ENCODE measurements at places on chromosomes 7 and 10.

GRCh38 chr10:13614530-13615332 is 28.0 kb downstream of the PRPF18 start:
- DNase-seq, result no peak

DNA sequence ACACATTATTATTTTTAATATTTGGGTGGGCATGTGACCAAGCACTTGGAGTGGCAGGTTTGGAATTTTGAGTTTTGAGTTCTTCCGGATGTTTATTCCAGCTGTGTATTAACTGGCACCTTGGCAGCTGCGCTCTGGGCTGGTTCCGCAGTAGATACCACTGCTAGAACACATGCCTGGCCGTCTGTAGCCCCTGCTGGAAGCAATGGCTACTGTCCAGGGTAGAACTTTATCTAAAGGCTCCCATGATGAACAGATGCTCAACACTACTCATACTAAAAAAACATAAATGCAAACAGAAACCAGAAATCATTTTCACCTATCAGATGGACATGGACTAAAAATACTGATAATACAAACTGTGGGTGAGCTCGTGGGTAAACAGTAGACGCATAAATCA is 19.4 kb upstream of the SH3PXD2A start:
- no peak for DNase-seq

GRCh38 chr10:95273393-95274312 is 17.1 kb downstream of the PDLIM1 start:
- no peak for DNase-seq

DNA sequence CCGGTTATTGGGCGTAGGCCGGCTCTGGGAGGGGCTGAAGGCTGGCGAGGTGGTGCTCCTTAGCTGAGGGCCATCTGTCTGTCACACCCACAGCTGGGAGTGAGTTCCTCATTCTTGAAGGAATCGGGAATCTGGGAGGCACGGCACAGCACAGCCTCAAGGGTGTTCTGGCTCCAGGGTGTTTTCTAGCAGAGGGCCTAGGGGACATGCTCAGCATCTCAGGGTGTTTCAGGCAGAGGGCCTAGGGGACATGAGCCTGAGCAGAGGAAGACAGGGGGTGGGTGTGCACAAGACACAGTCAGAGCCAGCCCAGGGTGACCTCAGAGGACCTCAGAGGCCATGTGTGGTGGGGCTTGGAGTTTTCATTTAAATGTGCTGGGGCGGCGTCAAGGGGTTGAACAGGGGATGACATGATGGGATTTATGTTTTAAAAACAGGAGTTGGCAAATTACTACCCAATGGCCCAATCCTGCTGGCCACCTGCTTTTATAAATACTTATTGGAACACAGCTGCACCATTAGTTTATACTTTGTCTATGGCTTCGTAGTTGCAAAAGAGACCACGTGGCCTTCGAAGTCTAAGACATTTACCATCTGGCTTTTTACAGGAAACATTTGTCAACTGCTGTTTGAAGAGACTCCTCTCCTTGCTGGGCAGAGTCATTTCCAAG is 121.6 kb downstream of the PRKAG2 start:
- no peak for DNase-seq

DNA sequence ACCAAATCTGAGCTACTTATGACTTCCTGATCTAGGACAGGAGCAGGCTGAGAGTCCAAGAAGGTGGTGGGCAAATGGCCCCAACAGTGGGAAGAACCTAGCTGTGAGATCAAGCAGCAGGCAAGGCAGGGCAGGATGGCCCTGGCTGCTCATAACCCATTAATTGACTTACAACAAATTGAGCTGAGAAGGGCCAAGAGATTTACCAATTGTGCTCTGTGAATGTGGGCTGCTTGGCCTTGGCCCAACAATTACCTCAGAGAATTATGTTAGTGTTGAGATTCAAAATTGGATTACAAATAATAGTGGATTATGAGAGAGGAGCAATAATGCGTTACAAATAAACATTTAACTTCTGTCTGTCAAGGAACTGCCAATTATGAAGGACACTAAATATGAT is 956.5 kb downstream of the KCNMA1 start:
- DNase-seq, result no peak

DNA sequence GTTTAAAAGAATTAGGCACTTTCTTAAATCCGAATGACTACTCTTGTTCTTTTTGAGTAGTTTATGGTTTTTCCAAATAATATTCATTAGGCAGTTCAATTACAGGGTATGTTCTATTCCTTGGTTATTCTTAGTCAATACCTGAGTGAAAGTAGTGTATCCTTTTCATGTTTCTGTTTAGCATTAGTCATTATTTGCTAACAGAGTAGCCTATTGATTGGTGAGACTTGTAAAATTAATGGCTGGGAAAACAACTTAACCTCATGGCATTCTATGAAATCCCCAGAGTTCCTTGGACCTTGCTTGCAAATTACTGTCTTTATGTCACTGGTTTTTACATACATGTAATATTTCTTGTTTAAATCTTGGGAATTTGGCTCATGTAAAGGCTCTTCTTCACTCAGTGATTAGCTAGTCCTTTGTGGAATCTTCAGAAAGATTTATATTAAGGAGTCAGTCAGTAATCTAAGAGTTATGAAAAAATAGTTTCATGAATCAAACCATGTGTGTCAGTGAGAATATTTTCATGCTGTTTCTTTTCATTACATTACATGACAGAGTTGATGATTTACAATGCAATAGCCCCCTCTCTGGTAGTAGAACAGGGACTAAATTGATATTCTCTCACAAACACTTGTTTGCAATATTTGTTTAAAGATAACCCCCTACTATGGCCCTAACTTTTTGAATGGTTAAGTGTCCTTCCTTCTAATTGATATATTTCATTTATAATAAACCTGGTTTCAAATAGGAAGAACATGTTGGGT is 81.5 kb upstream of the LRRTM3 start:
- no peak for DNase-seq

DNA sequence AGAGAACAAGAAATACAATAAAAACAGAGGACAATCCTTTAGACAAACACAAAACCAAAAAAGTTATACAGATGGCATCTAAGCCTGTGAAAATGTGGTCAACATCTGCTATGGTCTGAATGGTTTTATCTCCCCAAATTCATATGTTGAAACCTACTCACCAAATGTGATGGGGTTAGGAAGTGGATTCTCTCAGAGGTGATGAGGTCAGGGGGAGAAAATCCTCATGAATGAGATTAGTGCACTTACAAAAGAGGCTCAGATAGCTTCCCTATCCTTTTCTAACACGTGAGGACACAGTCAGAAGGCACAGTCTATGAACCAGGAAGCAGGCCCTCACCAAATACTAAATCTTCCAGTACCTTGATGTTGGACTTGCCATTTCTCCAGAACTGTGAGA is 147.8 kb upstream of the GPR22 start:
- DNase-seq, result no peak

- no peak for DNase-seq
Measured at GRCh38 chr10:8233832-8234259, 179.4 kb downstream of the GATA3 start.

GRCh38 chr10:16632996-16633395 is 111.3 kb upstream of the C1QL3 start:
- DNase-seq, result no peak

- DNase-seq, result peak; percentile 76
Measured at GRCh38 chr7:26201247-26202018, at the start of gene CBX3. CBX3 (plus strand) TSS chr7:26201745; CDS start chr7:26202999, 1,254 bp downstream.

- no peak for DNase-seq
Measured at GRCh38 chr7:35725280-35725680, 30.3 kb upstream of the HERPUD2 start.

- DNase-seq, result no peak
Measured at GRCh38 chr10:44390585-44391072, 5.7 kb upstream of the CXCL12 start.

GRCh38 chr10:107340326-107340725 is 175.8 kb upstream of the SORCS1 start:
- no peak for DNase-seq

- DNase-seq, result no peak
Measured at GRCh38 chr10:77417806-77418640, 219.6 kb downstream of the KCNMA1 start.

DNA sequence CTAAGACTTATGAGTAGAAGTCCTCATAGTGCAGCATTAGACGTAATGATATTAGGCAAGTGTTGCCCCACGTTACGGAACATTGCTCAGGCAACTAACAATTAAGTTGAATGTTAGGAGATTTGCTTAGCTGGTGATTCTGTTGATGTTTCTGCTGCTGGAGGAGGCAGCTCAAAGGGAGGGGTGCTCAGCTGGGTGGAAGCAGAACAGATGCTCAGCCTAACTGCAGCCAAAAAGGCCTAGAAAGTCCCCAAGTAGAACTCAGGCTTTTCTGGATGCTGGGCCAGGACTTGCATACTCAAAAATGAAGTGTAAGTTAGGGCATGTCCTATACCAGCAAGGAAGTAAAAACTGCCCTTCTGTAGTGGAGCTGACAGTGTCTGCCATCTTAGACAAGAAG is 201.4 kb downstream of the ADRA2A start:
- DNase-seq, result no peak

- no peak for DNase-seq
Measured at GRCh38 chr7:6416516-6417145, 31.1 kb downstream of the DAGLB start.

DNA sequence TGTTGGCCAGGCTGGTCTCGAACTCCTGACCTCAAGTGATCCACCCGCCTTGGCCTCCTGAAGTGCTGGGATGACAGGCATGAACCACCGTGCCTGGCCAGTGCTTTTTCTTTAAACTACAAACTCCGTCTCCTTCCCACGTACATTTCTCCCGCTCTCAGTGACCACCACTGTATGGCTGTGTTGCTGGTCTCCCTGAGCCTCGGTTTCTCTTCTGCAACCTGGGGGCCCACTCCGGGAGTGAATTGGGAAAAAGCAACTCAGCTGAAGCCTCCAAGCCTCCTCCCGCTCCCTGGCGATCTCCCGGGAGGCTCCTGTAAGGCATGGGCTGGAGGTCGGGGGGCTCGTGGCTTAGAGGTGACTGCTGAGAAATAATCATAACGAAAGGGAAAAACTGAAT is 136.3 kb downstream of the ELFN1 start:
- DNase-seq, result no peak

- DNase-seq, result no peak
Measured at GRCh38 chr10:100637785-100638184, 102.0 kb downstream of the HIF1AN start.

DNA sequence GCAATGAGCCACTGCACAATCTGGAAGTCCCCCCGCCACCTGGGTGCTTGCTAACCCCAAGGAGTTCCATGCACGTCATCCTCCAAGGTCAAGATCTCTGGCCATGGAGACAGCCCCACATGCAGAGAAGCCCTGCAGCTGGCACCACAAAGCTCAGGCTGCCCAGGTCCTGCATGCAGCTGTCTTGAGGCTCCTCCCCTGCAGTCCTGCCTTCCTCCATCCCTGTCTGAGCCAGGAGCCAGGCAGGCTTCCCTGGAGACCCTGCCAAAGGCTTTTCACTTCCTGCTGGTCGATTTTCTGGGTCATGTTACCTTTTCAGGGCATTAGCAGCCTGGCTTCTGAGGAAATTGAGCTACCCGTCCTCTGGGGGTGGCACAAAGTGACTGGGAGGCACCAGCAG is 12.5 kb upstream of the TMEM72 start:
- no peak for DNase-seq

GRCh38 chr10:1180836-1181235 is 124.7 kb downstream of the WDR37 start:
- DNase-seq, result no peak

- no peak for DNase-seq
Measured at GRCh38 chr10:44771233-44771995, 139.7 kb upstream of the TMEM72 start.

GRCh38 chr10:71268247-71268691 is 50.8 kb upstream of the SLC29A3 start:
- no peak for DNase-seq

GRCh38 chr7:96959135-96959534 is 46.2 kb upstream of the DLX6 start:
- no peak for DNase-seq

DNA sequence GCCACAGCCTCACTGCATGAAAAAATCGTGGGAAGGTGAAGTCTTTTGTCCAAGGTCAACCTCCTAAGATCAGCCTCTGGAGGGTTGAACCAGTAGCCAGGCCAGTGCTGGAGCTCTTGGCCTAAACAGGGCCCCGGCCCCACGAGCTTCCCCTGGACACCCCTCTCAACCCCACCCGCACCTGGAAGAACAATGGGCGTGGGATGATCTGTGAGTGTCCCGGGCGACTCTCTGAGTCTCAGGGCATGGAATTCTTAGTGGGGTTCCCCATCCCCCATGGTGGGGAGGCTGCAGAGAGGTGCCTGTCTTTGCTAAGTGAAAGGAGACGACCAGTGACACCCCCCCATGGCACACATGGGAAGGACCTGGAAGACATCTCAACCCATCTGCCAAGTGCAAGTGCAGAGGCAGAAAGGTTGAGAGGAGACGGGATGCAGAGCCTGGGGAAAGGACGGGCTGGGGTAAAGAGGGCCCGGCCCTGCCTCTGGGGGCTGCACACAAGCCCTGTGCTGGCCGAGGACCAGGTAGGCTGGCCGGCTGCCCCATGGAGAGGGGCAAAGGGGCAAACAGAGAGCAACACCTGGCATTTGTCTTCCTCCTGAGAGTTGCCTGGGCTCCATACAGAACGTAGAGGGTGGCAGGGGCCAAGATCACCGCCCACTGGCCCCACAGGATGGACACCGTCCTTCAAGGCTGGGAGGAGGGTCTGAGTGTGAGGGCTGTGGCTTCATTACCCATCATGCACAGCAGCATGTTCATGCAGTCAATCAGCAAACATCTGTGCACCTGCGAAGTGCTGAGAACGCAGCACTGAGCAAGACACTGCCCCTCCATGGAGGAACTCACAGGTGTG is 163.0 kb upstream of the PPP2R2D start:
- DNase-seq, result no peak

GRCh38 chr10:114825513-114826253 is 4.1 kb downstream of the FHIP2A start:
- no peak for DNase-seq

- no peak for DNase-seq
Measured at GRCh38 chr7:115005953-115006352, 84.1 kb downstream of the MDFIC start.

- DNase-seq, result no peak
Measured at GRCh38 chr7:141838581-141838980, 2.7 kb downstream of the PRSS37 start.

DNA sequence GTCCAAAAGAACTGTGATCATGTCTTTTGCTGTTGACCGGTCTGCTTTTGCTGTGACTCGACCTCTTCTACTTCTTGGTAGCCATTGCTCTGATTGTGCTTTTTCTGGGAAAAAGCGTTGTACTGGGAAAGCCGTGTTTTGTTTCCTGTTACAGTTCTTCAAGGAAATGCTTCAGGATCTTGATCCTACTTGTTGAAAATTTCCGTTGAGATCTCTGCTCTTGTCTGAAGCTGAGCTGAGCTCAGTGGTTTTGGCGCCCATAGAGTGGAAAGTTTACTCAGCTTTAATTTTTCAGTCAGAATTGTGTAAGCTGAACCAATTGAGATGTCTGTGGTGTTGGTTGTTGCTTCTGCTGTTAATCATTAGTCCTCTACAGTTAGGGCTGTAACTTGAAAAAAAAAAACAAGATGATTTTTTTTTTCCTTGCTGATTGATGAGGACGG is 302.2 kb downstream of the CCDC3 start:
- no peak for DNase-seq

GRCh38 chr7:23653942-23654341 is 26.1 kb upstream of the FAM221A start:
- DNase-seq, result no peak
